Pulmonary artery endothelial cell (primary cell): ENCODE measurements at places on chromosomes 6 and 20.

DNA sequence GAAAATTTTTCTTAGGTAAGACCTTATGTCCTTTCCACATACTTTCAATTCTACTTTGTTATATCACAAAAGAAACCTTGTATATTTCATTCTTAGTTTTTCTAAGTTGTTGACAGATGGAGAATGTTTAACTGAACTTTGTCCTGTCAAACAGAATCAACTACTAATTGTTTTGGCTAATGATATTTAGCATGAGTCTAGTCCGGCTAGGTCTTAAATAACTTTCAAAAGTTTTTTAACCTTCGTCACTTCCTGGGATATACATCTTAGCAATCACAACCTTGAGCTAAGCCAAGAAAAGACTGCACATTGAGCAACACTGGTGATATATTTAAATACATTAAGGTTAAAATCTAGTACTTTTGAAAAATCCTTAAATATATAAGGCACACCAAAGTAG, 62.9 kb upstream of the RUNX2 start:
- no peak for DNase-seq

GRCh38 chr6:145841668-145842067, 27.1 kb upstream of the FBXO30 start:
- no peak for DNase-seq

- no peak for DNase-seq
Measured at GRCh38 chr6:7633361-7633760, 43.4 kb downstream of the SNRNP48 start.

- no peak for DNase-seq
Measured at GRCh38 chr6:2658788-2659187, 91.9 kb downstream of the MYLK4 start.

- no peak for DNase-seq
Measured at GRCh38 chr20:13291157-13291556, 70.1 kb downstream of the ISM1 start.

GRCh38 chr20:58898629-58899408, 46.3 kb downstream of the GNAS start:
- DNase-seq, result no peak
